ENCODE measurements at places on chromosomes 12 and 14.

DNA sequence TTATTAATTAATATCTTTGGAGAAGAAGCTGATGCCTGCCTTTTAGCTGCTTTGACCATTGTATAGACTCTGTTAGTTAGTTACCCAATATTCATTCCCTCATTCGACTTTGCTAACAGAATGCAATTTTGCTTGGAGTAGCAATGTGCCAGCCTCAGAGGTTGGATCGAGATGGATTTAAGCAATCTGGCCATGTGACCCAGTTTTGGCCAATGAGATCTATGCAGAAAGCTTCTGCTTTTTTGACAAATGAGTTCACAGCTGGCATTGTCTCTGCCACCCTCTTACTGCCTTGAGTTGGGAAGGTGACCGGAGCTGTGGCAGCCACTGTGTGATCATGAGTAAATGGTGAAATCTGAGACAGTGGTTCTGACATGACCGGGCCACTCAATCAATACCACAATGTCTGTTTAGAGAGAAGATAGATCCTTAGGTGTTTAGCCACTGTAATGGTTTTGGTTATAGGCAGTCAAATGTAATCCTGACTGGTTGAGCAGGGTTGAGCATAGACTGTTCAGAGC lies 74.9 kb upstream of the MED13L start:
- no peak for DNase-seq

- no peak for DNase-seq
Observed at GRCh38 chr14:89296281-89296745, 120.7 kb downstream of the FOXN3 start.

DNA sequence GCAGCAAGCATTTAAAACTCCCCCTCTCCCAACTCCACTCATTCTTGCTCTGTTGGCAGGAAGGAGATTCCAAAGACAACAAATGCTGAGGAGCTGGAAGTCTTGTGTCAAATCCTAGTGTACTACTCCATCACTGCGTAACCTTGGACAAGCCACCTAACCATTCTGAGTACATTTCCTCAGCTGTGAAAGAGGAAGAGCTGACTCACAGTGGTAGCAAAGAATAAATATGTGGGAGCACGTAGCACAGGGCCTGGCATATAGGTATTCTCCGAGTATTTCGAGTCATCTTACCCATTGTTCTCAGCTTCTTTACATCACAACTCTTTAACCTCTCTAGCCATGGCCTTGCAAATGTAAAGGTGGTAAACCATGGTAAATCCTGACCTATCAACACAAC lies 28.7 kb downstream of the EGLN3 start:
- DNase-seq: no peak

GRCh38 chr12:92926549-92926948 lies 2.5 kb downstream of the EEA1 start:
- no peak for DNase-seq

GRCh38 chr14:94538070-94538740 lies 23.0 kb upstream of the SERPINA4 start:
- no peak for DNase-seq

DNA sequence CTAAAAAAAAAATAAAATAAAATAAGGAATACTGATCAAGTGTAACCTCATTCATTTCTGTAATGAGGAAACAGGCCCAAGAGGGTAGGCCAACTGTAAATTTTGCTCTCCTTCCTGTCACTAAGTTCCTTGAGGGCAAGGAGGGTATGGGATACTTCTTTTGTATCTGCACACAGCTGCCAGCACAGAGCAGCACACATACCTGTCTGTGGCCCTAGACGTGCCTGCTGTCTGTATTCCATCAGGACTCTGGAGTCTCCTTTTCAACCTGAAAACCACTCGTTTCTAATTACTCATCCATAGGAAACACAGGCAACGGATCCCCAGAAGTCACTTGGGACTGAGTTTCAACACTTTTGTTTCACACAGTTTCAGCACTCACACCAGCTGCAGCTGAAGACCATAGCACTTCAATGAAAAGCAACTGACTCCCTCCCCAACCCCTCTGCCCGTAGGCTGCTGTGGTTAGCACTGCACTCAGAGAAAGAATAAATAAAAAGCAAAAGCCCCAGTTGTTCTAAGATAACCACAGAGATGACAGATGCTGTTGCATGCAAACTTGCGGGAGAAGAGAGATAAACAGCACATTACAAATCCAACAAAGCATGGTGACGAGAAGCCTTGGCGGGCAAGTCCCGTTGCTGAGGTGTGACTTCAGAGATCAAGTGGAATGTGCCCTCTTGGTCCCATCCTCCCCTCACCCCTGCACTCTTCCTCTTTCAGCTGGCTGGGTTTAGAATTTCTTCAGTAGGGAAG lies 24.9 kb downstream of the CRACR2A start:
- no peak for DNase-seq

GRCh38 chr12:100024974-100025555 lies 40.3 kb upstream of the ANKS1B start:
- no peak for DNase-seq

- DNase-seq: no peak
Observed at GRCh38 chr12:67625004-67625403, 23.5 kb upstream of the DYRK2 start.

GRCh38 chr12:1978078-1978862 lies 26.0 kb downstream of the DCP1B start:
- DNase-seq: no peak

DNA sequence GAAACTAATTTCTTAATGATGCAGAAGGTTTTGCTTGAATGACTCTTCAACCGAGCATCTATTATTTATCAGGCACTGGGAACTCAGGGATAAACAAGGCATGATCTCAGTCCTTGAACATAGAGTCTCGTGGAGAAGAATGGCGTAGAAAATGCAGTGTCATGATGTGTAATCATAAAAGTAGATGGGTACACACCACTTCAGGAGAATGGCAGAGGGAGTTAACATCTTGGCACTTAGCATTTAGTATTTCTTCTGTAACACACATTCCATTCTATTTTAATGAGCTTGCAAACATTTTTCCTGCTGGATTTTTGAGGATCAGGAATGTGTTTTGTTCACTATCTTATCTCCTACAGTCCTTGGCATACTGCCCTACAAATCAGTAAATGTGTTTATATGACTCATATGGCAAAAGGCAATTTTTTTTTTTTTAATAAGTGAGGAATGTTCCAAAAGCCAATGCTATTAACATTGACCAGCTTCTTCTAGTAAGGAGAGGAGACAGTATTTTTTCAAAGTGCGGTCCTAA lies 3.8 kb downstream of the TXNRD1 start:
- DNase-seq: peak; percentile 95

- DNase-seq: no peak
Observed at GRCh38 chr14:72558721-72559120, 335.2 kb downstream of the DPF3 start.

Measured in HS-27A (cell line).